Skeletal muscle cell (primary cell): ENCODE measurements at places on chromosomes 5 and 9.

- DNase-seq, result no peak
These were observed 81.1 kb downstream of the PTPN3 start for GRCh38 chr9:109417054-109417453.

DNA sequence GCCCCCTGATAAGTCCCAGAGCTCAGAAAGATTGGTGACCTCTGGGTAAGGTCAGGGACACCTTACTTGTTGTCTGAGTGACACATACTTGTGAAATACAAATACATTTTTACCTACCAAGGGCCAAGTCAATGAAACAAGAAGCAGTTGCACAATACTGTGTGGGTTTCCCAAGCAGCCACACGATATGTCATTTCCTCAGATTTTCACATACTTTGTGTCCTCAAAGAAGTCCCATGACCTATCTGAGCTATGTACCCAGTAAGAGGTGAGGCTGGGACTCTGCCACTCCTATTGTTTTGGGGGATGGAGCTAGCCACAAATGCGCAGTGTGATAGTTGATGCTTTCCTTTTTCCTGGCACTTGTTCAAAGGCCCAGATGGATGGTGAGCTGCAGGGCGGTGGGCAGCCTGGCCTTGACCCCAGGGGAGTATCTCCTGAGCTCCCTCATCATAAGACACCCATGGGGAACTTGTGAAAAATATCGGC is 4.8 kb upstream of the SLC25A51 start:
- DNase-seq, result no peak

DNA sequence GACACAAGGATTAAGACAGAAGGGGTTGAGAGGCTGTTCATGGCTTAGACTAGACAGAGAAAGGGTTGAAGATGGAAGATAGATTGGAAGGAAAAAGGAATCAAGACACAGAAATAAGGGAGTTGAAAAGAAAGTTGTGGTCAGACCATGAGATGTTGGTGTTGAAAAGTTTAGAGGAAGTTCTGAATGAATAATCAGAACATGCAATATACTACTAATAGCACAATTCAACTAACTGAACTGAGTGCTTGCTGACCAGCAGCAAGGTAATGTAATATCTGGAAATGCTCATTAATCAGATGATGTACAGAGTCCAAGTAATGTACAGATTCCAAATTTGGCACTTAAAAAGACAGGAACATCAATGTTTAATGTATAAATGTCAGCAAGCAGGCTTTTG is 10.6 kb upstream of the NNT start:
- DNase-seq, result no peak

DNA sequence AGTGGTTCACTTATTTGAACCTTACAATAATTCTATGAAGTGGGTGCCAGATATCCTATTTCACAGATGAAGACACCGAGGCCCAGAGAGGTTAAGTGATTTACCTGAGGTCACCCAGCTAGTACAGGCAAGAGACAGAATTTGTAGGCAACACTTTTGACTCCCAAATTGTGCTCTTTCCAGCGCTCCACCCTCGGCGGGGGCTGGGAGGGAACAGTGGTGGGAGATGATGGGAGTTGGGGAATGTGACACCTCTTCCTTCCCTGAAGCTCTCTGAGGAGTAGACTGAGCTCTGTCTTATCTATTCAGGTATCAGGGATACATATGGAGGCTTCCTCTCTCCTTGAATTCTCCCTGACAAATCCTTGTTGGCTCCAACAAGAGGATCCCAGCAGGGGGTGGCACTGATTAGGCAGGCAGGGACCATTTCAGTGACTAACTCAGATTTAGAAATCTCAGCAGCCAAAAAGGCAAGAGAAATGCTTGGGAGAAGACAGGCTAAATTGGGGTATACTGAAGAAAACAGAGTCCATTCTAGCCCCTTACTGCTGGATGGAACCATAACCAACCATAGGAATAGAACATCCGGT is 95.8 kb upstream of the PANK3 start:
- DNase-seq, result no peak
